Activated CD4-positive, alpha-beta T cell treated with anti-CD3 and anti-CD28 coated beads for 4 hours (primary cell): ENCODE measurements at places on chromosomes 11 and 22.

DNA sequence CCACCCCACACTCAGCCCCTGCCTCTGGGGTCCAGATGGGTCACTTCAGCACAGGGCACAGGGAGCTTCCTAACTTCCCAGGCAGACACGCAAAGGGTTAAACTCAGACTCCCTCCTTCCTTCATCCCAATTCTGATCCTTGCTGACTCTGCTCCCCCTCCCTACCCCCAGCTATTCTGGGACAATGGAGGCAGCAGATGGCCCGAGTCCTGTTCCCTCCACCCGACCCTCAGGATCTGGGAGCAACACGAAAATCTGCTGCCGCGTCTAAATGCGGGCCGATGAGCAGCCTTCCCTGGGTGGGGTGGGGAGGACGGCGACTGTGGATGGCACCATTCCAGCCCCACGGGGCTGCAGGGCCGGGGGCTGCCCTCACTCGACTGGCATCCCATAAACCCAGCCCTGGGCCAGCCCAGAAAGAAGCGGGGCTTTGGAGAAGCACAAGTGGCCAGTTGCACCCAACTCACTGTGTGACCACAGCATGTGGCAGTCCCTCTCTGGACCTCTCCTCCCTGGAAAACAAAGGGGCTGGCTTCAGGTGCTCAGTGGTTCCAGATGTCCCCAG is 18.7 kb downstream of the MFNG start:
- no peak for DNase-seq

GRCh38 chr22:49658902-49659280 is 168.8 kb downstream of the BRD1 start:
- DNase-seq = no peak

DNA sequence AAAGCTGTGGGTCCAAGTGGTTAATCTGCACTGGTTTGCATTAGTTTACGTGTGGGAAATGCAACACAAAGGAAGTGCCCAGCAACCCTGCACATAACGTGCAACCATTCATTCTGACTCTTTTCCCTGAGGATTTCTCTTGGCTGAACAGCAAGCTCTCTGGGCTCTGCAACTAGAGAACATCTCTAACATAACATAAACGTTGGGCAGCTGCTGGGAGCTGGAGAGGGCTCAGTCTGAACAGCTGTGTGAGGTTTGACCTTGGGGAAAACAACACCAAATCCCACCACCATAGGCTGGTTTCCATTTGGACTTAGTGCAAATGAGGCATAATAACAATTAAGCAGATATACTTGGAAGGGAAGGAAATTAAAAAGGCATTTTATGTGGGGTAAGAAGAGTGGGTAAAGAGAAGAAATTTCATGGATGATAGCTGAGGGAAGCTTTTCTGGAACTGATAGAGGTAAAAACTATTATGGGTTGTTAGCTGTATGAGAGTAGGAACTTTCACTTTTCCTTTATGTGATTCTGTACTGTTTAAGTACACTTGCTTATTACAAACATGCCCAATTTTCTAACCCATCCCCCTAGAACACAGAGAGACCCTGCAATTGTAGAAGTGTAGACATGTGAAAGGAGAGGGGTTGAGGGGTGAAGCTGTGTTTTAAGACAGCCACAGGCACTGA is 76.2 kb downstream of the SNX19 start:
- no peak for DNase-seq

DNA sequence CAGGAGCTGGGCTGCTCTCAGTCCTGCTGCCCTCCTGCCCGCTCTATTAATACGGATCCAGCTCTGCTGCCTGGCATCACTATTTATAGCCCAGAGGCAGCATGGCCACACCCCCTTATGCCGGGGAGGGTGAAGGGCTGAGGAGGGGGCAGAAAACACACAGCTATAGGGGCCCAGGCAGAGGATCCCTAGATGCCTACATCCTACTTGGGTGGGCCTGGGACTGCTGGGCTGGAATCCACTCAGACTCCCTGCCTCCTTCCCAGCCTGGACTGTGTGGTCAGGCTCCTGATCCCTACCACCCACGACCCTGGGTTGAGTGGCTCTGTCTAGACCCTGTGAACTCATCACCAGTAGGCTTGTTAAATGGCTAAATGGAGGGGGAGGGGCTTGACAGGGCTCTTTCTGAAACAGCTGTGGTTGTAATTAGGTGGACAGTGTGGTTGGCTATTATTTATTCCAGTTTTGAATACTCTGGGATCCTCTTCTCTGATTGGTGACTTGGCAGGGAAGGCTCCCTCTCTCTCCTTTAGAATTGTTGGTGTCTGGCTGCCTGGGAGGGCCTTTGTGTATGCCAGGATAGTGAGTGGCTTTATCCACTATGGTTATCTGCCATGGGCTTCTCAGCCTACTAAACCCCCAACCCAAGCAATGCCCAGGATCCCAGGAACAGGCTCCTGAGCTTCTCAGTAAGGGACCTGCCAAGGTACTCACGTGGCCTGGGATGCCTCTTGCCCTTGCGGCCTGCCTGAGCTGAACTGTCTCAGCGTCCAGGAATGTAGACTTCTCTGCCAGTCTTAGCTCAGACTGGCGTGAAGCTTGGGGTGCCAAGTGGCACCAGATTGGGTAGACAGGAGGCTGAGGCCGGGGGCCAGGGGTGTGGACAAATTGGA is 15.2 kb downstream of the PHLDB1 start:
- DNase-seq = no peak

GRCh38 chr11:134120921-134121526 is 52.2 kb downstream of the JAM3 start:
- DNase-seq = no peak

- no peak for DNase-seq
Observed at GRCh38 chr11:69382131-69383128, 88.5 kb downstream of the MYEOV start.
